Common myeloid progenitor, CD34-positive (primary cell): ENCODE measurements at places on chromosomes 5 and 9.

DNA sequence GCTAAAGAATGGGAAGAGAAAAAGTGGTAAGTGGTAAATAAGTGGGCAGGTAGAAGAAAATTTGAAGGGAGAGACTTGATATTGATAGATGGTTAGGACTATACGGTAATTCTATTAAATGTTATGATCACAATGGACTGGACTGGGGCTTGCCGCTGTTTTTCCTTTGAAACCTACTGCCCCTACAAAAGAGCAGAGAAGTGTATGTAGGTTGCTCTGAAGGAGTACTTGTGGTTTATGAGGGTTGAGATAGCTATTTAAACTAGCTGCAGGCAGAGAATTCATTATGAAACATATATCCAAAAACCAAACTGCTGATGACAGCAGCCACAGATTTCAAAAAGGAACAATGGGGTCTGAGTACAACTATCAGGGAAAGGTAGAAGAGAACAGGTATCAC lies 16.8 kb upstream of the HK3 start:
- DNase-seq: no peak

DNA sequence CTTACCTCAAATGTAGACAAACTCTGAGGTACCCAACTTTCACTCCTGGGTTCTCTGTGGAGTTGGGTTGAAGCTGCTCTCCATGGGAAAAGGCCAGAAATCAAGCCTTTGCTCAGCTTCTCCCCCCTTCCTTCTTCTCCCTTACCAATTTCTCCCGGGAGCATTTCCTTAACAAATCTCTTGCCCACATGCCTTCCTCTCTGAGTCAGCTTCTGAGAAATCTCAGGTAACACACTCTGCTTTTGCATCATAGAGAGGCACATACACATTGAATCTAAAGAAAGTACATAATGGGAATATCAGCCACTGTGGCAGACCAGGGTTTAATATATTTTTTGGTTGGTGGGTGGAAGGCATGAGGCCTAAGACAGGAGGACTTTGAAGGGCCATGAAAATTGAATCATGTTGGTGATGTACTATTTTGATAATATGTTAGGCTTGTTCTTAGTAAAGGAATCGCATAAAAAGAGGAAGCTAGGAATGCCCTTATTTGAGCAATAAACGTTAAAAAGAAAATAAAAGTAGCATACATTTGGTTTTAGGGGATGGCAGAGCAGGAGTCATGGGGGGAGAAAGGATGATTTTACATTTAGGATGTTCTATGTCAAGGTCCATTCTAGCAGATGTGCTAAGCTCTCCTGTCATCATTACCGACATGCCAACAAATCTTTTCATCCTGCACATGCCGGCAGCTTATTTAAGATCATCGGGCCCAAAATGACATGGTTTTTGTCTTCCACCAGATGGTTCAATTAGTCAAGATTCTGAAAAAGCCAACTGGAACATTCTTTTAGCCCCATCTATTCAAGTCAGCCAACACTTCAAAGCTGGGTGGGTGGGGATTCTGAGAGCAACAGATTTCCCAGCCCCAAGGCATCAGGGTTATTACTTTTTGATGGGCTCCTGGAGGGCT lies 199.5 kb upstream of the CLINT1 start:
- DNase-seq: no peak

- DNase-seq: no peak
Observed at GRCh38 chr5:158840193-158840592, 259.5 kb downstream of the EBF1 start.

GRCh38 chr5:1208221-1208742 lies 6.9 kb downstream of the SLC6A19 start:
- no peak for DNase-seq

DNA sequence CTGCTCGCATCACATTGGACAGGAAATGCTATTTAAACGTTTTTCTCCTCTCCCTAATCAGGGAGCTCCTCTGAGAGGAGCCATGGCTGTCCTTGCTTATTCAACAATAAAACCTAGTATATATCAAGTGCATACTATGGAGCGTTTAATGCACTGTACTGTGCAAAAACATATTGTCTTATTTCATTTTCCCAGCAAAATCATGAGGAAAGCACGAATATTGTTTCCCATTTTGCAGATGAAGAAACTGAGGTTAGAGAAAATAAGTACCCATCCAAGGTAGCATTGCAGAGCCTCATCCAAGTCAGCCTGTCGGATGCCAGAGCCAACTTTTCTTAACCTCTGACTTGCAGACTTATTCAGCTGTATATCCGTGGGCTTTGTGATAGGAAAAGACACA lies 7.6 kb upstream of the EBF1 start:
- no peak for DNase-seq
